ENCODE measurements at places on chromosomes 11 and 22.

GRCh38 chr11:118312328-118312727 lies 7.8 kb downstream of the CD3E start:
- DNase-seq = no peak

GRCh38 chr11:73414977-73415651 lies 38.9 kb downstream of the RELT start:
- no peak for DNase-seq

- no peak for DNase-seq
Measured at GRCh38 chr11:8167796-8168195, 1.0 kb downstream of the RIC3 start.

DNA sequence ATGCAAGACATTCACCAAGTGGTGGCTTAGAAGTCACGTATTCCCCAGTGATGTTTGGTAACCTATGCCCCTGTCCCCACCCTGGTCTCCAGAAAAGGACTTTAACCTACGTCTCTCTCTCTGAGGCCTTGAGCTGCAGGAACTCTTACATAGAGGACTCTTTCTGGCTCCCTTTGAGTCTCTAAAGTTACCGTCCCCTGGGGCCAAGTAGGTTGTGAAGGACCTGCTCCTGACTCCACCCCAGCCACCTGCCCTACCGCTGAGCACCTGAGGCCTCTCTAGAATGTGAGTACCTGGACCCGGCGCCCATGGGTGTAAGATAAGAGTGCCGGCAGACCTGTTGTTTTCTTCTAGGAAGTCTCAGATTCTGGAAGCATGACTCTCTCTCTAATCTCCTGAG lies 95.4 kb downstream of the TIMP3 start:
- no peak for DNase-seq

DNA sequence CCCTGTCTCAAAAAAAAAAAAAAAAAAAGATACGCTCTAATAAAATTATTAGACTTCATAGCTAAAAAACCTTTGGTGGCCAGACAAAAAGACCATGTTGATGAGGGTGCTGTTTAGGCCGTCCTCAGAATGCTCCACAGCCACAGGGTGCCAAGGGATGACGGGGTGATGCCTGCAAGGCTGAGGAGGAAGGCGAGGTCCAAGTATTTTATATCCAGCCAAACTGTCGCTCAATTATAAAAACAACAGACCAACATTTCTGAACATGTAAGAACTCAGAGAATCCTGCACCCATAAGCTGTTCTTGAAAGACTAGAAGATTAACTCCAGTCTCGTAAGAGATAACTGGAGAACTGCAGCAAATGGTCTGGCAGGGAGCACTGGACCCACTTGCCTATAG lies 29.2 kb downstream of the TBX1 start:
- DNase-seq = no peak

GRCh38 chr11:23555085-23555484 lies 694.8 kb upstream of the CCDC179 start:
- no peak for DNase-seq

DNA sequence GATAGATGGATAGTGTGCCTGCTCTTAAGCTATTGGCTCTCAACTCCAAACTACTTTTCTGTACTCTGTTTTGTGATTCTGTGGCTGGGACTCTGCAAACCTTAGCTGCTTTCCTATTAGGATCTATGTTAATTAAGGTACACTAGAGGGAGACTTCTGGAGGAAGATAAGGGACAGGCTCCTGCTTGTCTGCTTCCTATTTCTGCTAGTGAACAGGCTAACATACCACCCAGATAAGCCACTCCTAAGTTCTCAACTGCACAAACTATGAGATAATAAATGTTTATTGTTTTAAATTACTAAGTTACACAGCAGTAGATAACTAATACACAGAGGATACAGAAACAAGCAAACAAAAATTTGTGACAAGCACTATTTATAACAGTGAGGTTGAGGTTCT lies 10.2 kb upstream of the NXPE2 start:
- no peak for DNase-seq

DNA sequence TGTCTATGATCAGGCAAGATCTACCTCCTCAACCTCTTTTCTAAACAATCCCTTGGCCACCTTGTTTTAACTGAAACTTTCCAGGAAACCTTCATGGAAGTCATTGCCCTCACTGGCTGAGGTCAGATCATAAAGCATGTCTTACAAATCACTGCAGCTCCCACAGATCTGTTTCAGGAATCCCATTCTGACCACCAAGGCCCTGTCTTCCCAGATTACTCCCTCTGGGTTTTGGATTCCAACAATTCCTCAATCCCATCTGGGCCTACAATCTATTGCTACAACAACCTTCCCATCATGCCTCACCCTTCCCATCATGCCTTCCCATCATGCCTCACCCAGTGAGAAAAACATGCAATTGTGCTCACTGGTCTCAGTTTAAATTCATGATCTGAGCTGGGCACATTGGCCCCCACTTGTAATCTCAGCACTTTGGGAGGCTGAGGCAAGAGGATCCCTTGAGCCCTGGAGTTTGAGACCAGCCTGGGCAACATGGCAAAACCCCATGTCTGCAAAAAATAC lies 15.9 kb downstream of the ADAMTS15 start:
- no peak for DNase-seq

- no peak for DNase-seq
Measured at GRCh38 chr22:40753114-40753513, 66.0 kb downstream of the SLC25A17 start.

DNA sequence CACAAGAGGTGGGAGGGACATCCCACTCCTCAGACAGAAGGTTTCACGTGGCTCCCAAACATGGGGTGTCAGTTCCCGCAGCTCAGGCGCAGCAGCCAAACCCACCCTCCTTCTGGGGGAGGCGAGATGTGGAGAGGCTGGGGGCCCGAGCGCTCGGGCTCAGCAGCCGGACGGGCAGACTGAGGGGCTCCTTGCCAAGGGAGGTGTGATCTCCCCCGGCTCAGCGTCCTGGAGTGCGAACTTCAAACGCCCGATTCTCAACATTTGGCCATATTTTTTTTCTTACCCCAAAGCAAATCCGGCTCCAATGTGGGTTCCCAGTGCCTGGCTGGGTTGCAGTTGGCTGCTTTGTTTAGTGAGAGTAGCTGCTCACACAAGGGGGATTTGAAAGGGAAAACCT lies 477.9 kb downstream of the MN1 start:
- DNase-seq = no peak

DNA sequence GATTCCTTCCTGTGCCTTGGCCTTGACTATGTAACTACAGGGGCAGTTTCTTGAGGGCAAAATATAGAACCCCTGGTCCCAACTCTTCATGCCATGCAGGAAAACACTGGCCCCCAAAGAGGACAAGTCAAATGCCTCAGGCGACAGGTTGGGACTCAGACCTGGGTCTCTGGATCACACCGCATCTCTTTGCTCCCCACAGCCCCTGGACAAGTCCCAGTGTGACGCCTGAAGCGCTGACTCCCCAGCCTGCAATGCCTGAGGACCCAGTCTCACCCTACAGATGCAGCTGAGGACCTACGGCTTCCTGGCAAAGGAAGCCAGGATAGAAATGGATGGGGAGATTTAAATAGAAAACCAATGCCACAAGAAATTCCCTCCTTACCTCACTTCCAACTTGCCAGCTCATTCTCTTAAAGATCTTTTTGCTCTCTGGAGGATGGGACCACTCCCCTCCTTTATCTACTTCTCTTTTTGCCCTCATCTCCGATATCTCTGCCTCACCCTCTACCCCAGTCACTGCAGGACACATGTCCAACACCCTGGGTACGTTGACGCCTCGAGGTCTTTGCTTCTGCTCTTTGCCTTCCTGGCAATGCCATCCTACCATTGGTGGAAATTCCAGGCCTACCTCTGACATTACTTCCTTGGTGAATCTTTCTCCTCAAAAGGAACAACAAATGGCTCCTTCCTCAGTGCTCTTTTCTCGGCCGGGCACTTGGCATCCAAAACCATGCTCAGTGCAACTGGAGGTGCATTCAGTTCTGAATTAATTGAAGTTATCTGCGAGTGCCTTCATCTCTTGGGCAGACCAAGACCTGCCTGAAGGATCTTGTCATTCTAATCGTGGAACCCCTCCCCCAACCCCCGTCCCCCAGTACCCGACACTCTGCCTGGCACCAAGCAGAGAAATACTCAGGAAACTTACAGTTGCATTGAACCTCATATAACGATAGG lies 2.0 kb upstream of the PRDM11 start:
- DNase-seq = no peak

GRCh38 chr22:22835771-22836291 lies 51.8 kb upstream of the IGLL5 start:
- DNase-seq = no peak

DNA sequence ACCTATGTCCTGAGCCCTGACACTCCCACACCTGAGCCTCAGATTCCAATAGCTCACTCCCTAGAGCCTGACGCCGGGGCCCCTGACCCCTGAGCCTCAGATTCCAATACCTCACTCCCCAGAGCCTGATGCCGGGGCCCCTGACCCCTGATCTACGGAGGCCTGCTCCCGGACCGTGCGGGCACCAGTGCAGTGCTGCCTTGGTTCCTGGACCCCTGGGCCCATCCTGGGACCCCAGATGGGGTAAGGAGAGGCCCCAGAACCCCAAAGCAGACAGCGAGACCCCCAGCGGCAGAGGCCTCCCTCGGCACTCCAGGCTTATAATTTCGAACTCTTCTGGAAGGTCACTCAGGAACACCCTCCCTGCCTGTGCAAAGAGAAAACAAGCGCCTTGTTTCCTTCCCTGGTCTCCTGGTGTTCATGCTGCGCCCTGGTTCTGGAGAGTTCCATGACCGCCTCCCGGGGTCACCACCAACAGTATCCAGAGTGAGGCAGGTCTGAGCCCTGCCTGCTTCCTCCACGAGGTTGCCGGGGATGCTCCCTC lies 7.5 kb downstream of the SUSD2 start:
- DNase-seq = no peak

- no peak for DNase-seq
Measured at GRCh38 chr11:44851496-44851895, 99.2 kb downstream of the TP53I11 start.

GRCh38 chr11:72239313-72239848 lies 4.6 kb downstream of the PHOX2A start:
- no peak for DNase-seq
